ENCODE measurements at places on chromosomes 11 and 22.

DNA sequence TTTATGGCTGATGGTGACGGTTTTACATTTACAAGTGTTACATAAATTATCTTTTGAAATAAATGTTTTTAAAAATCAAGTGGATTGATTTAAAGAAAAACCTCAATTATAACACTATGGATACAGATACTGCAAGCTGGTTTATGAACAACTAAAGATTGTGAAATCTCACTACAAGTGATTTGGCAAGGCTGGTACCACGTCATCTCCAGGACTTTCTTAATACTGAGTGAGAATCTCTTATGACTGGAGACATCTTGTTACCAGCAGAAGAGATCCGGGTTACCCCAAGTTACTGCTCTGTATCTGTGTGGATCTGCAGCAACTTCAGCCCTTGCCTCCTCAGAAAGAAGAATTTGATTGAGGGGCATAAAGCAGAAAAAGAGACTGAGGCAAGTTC is 452.9 kb downstream of the MN1 start:
- DNase-seq: no peak

DNA sequence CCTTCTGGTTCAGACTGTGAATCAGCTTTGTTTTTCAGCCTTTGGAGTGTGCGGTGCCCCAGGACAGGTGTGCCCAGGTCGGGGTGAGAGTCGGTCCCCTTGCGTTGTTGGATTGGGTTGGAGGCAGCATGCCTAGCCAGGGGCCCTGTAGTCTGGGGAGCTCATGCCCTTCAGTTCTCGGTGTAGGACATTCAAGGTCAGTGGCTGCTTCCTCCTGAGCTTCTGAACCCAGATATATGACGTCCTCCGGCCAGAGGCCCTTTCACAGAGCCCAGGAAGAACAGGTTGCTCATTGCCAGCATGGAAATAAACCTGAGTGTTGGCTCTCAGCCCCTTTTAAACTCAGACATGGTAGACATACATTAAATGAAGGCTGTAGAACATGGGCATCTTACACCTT is 2.7 kb downstream of the CSRP3 start:
- no peak for DNase-seq

DNA sequence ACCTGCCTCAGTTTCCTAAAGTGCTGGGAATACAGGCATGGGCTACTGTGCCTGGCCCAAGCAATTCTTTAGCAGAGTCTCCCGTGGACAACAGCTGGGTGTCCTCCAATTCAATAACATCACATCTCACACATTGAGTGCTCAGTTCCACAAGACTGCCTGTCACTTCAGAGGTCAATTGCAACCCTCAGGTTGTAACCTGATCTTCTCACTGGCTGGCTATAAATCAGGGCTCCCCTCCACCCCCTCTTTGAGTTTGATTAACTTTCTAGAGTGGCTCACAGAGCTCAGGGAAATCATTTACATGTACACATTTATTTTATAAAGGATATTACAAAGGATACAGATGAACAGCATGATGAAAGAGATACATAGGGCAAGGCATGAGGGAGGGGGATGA is 68.1 kb downstream of the MCHR1 start:
- DNase-seq: no peak

GRCh38 chr22:45720839-45721378 is 49.3 kb downstream of the ATXN10 start:
- no peak for DNase-seq

- DNase-seq: no peak
These were observed 52.9 kb upstream of the PITPNB start for GRCh38 chr22:27971926-27972325.

GRCh38 chr11:83601201-83601913 is 315.2 kb upstream of the CCDC90B start:
- no peak for DNase-seq

DNA sequence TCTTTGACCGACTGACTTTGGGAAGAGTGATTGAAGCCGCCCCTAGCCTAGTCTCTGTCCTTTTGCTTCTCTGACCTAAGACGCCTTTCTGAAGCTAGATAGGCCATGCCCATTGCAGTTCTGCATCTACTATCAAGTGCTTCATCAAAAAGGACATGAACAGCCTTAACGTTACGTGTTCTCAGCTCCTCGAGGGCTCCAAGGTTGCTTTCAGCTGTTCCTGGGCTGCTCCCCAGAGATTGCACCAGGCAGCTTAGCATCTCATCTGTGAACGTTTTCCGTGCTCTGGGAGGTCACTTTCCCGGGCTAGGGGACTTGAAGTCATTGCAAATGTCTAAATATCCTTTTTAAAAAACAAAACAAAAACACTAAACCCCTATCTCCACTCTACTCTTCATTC is 13.9 kb downstream of the MICAL2 start:
- DNase-seq: no peak

DNA sequence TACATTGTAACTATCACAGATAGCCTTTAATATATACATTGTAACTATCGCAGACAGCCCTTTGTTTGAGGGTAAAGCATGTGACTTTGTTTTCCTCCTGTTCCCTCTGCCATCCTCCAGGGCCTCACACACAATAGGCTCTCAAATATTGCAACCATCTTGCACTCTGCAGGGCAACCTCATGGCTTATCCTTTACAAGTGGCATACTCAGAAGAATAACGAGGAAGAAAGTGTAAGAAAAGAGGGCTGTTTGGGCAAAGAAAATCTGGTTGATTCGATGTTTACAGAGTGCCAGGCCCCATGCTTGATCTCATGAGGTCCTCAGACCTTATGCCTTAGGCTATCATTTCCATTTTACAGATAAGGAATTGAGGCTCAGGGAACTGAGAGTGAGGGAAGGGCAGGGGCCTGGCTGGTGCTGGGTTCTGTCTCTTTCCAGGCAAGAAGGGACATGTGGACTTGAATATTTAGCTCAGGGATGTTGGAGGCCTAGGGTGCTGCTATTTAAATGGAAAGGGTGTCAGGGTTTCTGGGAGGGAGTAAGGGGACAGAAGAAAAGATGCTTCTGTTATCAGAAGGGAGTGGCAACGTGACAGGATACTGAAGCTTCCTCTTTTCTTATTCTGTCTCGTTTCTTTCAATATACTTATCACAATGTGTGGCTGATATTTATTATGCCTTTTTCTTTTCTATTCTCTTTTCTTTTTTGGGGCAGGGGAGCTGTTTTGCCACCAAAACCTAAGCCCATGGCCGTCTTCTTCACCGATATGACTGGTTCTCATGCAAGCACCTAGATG is 1.1 kb upstream of the SAMM50 start:
- no peak for DNase-seq

GRCh38 chr22:20080776-20081654 is 974 bp downstream of the DGCR8 start:
- no peak for DNase-seq

GRCh38 chr22:47034905-47035419 is 272.5 kb downstream of the TBC1D22A start:
- no peak for DNase-seq

DNA sequence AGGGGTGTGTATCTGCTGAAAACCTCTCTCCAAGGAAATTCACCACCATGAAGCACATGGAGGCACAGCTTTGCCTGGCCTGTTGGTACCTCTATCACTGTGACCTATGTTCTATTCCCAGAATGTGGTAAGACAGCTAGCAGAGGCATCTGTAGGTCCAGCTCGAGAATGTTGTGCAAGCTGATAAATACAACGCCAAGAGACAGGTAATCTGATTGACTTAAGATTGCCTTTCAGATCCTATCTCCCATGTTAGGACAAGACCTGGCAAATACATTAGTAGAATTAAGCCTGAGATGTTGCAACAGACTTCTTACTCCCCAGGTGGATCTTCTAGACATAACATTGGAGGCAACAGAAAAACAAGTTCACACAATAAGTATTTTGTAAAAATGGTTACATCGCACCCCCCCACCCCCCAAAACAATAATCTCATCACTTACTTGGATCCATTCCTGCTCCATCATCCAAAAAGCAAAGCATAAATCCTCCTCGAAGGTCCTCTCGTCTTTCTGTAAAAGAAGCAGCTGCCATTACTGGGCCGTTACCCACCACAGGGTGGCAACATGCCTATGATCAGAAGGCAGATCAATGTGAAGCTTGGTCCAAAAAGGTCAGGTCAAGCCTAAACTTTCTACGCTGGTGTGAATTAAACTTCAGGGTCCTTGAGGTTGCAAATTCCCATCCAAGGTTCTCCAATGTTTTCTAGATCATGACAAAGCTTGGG is 18.5 kb downstream of the MORC2 start:
- no peak for DNase-seq

DNA sequence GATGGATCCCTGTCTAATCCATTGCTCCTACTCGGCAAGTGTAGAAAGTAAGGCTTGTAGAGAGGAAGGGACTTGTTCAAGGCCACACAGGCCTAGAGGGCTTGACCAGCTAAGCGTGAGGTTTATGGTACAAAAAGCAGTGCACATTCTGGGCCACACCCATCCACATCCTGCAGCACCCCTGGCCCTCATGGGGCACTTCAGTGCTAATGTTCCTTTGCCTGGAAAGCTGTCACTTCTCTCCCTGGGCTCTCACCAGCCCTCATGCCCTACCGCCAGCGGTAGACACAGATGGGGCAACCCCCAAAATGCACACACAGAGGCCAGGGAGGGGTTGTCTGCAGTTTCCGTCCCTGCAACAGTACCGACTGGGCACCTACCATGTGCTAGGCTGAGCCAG is 7.1 kb upstream of the MGAT3 start:
- DNase-seq: no peak

- DNase-seq: no peak
These were observed 856.4 kb downstream of the LRRC4C start for GRCh38 chr11:40602866-40603552.

DNA sequence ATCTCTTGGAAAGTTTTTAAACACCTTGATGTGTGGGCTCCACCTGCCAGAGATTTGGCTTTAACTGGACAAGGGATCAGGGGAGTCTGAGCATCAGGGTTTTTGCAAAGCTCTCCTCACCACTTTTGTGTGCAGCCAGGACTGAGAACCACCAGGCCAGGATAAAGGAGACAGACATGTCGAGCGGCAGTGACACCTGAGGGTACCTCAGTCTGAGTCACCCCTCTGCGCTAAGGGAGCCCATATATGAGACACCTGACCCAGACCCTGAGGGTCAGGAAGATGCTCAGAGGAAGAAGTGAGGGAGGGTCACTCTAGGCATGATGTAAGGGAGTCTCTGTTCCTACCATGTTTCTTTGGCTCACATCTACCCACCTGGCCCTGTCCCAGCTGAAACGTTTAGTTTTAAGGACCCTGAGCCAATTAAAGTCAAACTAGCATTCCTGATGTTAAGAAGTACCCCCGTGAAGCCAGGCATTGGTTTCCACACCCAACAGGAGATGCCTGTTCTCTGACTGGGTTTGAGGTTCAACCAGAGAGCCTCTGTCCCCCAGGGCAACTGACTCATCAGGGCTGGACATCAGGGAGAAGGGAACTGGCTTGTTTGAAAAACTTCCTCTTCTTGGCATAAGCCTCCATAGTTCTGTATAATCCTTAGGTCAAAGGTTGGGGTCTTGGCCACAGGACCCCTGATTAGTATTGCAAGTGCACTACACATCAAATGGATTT is 72.4 kb upstream of the BIRC3 start:
- DNase-seq: no peak

DNA sequence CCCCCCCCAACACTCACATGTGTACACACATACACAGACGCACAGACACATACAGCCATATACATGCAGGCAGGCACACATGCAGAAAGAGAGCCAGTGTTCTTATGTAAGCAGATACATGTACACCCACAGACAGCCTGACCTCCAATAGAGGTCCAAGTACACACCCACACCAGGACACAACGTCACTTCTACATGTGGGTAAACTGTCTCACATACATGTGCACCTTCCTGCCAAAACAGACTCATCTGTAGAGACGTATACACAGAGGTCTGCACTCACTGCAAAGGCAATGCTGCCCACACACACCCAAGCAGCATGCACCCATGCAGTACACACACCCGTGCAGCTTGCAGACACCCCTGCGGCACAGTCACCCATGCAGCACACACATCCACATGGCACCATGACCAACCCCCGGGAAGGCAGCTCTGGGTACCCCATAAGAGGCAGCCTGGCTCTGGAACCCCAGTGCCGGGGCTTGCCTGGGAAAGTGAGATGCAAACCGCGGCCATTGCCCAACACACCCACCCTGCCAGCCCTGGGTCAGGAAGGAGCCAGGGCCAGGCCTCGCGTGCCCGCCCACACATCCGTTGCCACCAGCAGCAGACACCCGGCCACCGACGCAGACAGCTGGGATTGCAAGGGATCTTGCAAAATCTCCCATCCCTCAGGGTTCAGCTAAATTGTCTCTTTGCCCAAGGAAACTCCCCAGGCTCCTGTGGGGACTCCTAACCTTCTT is 10.1 kb downstream of the CASTOR1 start:
- DNase-seq: no peak

DNA sequence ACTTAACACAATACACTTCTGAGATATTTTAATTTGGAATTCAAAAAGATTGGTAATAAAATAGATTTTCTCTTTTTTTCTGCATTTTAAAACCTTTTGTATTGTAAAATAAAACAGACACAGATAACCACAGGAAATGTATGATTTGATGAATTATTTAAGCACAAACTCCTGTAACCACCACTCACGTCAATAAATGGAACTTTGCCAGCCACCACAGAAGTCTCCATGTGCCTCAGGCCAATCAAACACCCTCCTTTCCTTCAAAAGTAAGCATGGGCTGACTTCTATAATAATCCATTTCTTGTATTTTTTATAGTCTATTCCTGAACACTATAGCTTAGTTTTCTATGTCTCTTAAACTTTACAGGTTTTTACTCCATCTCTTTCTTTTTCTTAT is 721.7 kb downstream of the DLG2 start:
- no peak for DNase-seq

DNA sequence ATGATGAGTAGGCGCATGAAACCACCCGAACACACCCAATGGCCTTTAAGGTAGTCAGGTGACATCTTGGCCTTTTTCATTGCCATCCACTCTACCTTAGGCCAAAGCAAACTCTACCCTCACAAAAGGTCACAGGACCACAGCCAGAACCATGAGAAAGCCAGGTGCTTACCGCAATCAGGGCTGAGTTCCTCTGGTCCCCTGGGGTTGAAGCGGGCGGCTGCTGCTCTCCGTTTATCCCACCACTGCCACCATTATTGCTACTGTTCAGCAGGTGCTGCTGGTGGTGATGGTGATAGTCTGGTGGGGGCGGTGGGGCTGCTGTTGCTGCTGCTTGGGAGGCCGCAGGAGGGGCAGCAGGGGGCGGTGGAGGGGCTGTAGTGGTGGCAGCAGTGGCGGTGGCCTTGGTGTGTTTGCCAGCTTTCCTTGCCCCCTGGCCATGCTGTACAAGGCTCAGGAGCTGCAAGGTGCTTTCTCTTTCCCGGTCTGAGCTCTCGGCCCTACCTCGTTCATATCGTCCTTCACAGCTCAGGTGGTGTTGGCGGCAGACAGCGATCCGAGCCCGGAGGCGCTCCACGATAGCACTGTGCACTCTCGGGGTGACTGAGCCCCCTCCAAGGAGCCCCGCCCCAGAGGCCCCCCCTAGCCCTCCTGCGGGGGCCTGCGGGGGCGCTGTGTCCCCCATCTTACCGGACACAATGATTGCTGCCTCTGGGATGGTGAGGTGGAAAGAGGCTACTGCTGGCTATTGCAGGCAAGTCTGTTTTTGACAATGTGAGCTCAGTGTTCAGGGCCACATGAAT is 1.6 kb downstream of the MAML2 start:
- peak; percentile 46 for DNase-seq

GRCh38 chr11:126391286-126391954 is 35.9 kb downstream of the ST3GAL4 start:
- DNase-seq: no peak

- DNase-seq: no peak
These were observed 64.6 kb downstream of the AMOTL1 start for GRCh38 chr11:94832604-94833235.

GRCh38 chr11:61880454-61880853 is 10.9 kb downstream of the FADS3 start:
- no peak for DNase-seq

All from T follicular helper cell (primary cell).